ENCODE measurements at places on chromosomes 3 and 15. TPM values are rescaled to one million over a fixed set of nuclear protein-coding genes. Genes with fewer than 3 reads are reported as not detected.

The LRTM1 gene
- total RNA-seq = not detected

The TEX55 gene
- not detected for total RNA-seq

The PARP15 gene
- total RNA-seq = 0.12 TPM

The KBTBD13 gene
- total RNA-seq = not detected

The CASR gene
- total RNA-seq = not detected

The ITIH3 gene
- total RNA-seq = 0.44 TPM

GRCh38 chr3:62109534-62109933, 263.8 kb downstream of the FEZF2 start:
- no peak for DNase-seq

GRCh38 chr3:56064684-56065083, 403.6 kb downstream of the ERC2 start:
- no peak for DNase-seq

GRCh38 chr15:76393614-76394013, 57.0 kb downstream of the ISL2 start:
- no peak for DNase-seq

- no peak for DNase-seq
These were observed 296.6 kb upstream of the LMCD1 start for GRCh38 chr3:8204853-8205650.

- no peak for DNase-seq
These were observed 112.7 kb downstream of the TNIK start for GRCh38 chr3:171347301-171348039.

- no peak for DNase-seq
These were observed 120.9 kb downstream of the DTWD1 start for GRCh38 chr15:49741712-49742111.

- no peak for DNase-seq
These were observed 22.0 kb upstream of the FAM3D start for GRCh38 chr3:58688574-58688973.

DNA sequence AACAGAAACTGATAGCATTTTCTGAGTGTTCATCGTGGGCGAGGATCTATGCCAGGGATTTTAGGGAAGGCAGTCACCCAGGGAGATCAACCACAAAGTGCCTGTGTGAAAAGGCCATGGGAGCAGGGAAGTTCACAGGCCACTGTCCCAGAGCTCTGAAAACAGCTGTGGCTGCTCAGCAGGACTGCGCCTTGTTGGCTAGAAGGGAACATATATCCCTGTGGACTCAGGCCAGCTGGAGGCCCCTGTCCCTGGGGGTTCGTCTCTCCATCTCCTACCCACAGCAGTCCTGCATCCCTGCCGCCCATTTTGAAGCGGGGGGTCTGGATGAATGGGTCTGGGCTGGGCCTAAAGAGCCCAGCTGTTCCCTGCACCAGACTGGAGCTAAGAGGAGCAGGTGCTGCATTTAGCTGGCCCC, 27.8 kb downstream of the PPCDC start:
- no peak for DNase-seq

- DNase-seq = no peak
These were observed 9.1 kb downstream of the ADAMTS17 start for GRCh38 chr15:100332721-100333120.

DNA sequence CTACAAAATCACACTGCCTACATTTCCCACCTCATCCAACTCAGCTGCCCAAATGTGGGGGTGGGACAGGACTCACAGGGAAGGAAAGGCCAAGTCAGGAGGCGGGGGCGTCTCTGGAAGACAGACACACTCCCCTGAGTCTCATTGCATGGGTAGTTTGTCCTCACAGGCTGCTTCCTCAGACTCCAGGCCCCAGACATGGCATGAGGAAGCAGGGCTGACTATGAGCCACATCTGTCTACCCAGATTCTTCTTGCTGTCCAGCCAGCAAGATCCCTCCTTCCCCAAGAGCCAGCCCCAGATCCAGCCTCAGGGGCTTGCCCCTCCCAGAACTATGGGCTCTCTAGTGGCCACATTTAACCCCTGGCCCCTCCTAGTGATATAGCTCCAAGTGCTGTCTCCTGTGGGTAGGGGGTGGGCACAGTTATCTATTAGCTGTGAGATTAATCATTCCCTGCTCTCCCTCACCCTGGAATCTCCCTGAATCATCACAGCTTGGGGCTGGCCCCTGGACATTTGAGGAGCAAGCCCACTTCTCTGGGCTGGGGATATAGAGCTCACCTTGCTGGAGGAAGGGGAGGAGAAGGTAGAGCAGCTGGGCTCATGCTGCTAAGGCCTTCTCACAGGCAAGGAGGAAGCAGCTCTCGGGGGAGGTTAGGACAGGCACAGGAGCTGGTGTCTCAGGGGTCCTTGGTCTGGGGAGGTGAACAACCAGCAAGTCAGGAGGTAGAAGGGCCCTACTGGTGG, 2.1 kb upstream of the CCDC33 start:
- no peak for DNase-seq

GRCh38 chr15:59691194-59691805, 2.2 kb upstream of the BNIP2 start:
- peak; percentile 39 for DNase-seq

All from HCT116 (cell line).